ENCODE measurements at places on chromosomes 4 and X. TPM values are rescaled to one million over a fixed set of nuclear protein-coding genes. Genes with fewer than 3 reads are reported as not detected.

The F11 gene
- not detected for total RNA-seq

The TEX13C gene
- total RNA-seq = not detected

The N4BP2 gene
- 7.9 TPM for total RNA-seq

The TEC gene
- 4.6 TPM for total RNA-seq

The PGRMC1 gene
- 126 TPM for total RNA-seq

The STIM2 gene
- 17.0 TPM for total RNA-seq

The SSX3 gene
- total RNA-seq = not detected

The LEF1 gene
- 2.3 TPM for total RNA-seq

The VGLL1 gene
- not detected for total RNA-seq

The CDKL2 gene
- 0.71 TPM for total RNA-seq

The CXCL3 gene
- 1.8 TPM for total RNA-seq

The CT83 gene
- total RNA-seq = not detected

The OTUD6A gene
- total RNA-seq = not detected

The CLDN22 gene
- not detected for total RNA-seq

The MAGEH1 gene
- 33.7 TPM for total RNA-seq

The MAGEA9 gene
- not detected for total RNA-seq

The GPM6B gene
- total RNA-seq = 7.6 TPM

The CLNK gene
- 0.19 TPM for total RNA-seq
